ENCODE measurements at places on chromosomes 4 and X.

GRCh38 chr4:6361076-6361784 is 91.6 kb downstream of the WFS1 start:
- no peak for DNase-seq

GRCh38 chr4:41839916-41840854 is 91.7 kb upstream of the PHOX2B start:
- no peak for DNase-seq

GRCh38 chr4:33709247-33709646 is 2535.1 kb downstream of the ARAP2 start:
- DNase-seq, result no peak

DNA sequence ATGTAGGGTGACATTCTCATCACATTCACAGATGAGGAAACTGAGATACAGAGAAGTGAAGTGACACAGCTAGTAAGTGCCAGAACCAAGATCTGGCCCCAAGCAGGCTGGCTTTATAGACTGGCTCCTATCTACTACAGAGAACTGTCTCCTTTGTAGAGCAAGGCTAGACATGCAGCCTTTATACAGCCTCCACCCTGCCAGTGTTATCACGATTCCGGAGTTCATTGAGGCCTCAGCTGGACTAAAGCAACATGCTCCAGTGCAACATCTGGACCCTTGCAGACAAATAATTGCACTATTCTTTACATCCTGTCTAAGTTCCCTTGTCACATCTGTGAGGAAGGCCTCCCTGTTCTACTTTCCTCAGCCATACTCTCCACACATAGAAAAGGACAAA is 58.0 kb upstream of the XIAP start:
- no peak for DNase-seq

- no peak for DNase-seq
Measured at GRCh38 chr4:88725986-88726385, 28.4 kb upstream of the NAP1L5 start.

GRCh38 chr4:142874684-142875083 is 28.6 kb upstream of the INPP4B start:
- no peak for DNase-seq

- DNase-seq, result no peak
Measured at GRCh38 chrX:17697191-17697590, 40.1 kb upstream of the SCML1 start.

- no peak for DNase-seq
Measured at GRCh38 chr4:37219242-37219641, 25.3 kb upstream of the NWD2 start.

DNA sequence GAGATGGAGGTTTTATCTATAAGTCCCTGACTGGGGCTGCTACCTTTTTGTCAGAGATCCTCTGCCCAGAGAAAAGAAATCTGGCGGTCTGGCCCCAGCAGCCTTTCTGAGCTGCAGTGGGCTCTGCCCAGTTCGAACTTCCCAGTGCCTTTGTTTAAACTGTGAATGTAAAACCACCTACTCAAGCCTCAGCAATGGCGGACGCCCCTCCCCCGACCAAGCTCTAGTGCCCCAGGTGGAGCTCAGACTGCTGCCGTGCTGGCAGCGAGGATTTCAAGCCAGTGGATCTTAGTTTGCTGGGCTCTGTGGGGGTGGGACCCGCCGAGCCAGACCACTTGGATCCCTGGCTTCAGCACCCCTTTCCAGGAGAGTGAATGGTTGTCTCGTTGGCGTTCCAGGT is 121.8 kb downstream of the TSPAN5 start:
- DNase-seq, result no peak

- peak; percentile 3 for DNase-seq
Measured at GRCh38 chrX:79270401-79270800, 96.7 kb downstream of the ITM2A start.

DNA sequence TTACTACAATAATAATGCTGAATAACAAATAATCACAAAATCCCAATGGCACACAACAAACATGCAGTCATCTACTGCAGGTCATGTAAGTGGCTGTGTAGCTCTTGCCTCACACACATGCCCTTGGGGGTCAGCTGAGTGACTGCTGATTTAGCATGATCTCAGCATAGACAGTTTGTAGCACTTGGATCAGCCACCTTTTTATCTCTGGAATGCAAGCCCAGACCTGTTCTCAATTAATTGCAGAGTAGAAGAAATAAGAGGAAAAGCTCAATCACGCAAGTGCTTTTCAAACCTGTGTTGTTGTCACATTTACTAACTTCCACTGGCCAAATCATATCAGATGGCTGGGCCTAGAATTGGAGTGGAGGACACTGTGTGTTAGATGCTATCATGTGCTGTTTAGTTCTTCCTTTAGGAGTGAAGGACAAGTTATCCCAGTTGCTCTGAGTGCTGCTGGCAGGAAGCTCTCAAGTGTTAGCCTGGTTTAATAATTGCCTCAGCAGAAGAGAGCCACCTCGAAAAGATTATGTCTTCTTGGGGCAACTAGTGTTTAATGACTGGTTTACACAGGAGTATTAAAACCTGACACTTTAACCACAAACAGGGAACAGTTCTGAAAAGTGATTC is 128.3 kb upstream of the EPHA5 start:
- DNase-seq, result no peak

DNA sequence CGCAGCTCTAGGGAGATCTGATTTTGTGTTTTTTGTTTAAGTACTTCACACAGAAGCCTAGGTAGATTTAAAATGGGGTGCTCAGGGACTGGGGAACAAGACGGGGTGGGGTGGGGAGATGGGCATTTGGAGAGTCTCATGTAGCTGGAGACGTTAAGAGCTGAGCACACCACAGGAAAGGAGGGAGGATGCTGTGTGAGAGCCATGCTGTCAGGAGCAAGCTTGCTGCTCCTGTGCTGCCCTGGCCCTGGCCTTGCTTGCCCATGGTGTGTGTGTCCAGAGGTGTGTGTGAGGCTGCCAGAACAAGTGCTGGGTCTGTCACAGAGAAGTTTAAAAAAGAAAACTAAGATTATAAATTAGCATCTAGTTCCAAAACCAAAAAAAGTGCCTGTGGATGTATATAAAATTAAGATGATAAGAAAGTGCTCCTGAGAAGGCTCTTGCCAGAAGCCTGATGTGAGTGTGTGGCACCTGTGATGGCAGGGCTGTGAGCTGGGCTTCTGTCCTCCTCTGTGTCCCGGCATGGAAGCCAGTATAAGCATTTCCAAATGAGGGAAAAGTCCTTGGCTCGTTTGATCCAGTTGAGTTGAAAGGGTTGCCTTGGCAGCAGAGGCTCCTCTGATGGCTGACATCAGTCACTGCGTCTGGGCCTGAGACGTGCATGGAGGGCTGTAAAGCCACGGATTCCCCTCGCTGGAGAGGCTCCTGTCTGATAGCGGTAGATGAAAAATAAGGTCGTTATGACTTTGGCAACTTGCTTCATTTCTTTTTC is 63.5 kb downstream of the NELFA start:
- DNase-seq, result no peak

DNA sequence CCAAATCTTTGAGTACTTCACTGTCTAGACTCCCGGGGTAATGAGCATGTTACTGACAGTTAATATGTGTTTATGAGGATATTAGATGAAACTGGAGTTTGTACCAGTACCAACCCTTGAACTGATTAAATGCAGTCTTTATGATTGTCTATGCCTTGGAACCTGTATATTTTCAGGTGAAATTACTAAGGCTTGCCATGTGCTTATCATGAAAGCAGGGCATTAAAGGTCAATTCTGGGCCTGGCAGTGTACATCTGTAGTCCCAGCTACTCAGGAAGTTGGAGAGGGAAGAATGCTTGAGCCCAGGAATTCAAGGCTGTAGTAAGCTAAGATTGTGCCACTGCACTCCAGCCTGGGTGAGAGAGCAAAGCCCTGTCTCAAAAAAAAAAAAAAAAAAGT is 27.6 kb downstream of the PHEX start:
- no peak for DNase-seq

DNA sequence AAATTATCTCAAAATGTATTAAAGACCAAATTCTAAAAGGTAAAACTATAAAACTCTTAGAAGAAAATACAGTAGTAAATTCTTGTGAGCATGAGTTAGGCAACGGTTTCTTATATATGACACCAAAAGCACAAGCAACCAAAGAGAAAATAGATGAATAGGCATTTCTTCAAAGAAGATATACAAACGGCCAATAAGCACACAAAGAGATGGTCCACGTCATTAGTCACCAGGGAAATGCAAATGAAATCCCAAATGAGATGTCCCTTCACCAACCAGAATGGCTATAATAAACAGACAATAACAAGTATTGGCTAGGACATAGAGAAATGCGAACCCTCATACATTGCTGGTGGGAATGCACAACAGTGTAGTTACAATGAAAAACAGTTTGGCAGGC is 44.6 kb downstream of the RAB33A start:
- DNase-seq, result no peak

GRCh38 chrX:30875957-30876356 is 13.1 kb downstream of the TAB3 start:
- DNase-seq, result no peak

DNA sequence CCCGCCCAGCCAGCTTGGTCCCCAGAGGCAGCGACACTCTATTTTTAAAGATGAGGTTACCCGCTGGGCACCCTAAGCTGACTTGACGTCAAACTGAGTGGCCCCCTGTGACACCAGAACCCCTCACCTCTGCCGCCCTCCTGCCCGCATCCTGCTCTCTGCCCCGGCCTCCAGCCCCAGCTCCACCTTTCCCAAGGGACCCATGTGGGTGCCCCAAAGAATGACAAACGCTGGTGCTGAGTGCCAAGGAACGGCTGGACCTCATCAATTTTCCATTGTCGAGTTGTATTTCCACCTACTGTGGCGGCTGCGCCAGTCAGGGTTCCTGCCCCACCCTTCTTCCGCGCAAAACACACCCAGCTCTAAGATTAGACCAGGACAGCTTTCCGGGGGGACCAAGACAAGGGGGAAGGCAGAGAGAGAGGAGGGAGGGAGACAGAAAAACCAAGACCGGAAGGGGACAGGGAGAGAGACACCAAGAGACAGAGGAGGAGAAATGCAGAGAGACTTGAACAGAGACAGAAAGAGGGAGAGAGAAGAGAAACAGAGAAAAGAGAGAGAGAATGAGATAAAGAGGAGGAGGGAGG is 2.0 kb downstream of the PRKX start:
- no peak for DNase-seq

DNA sequence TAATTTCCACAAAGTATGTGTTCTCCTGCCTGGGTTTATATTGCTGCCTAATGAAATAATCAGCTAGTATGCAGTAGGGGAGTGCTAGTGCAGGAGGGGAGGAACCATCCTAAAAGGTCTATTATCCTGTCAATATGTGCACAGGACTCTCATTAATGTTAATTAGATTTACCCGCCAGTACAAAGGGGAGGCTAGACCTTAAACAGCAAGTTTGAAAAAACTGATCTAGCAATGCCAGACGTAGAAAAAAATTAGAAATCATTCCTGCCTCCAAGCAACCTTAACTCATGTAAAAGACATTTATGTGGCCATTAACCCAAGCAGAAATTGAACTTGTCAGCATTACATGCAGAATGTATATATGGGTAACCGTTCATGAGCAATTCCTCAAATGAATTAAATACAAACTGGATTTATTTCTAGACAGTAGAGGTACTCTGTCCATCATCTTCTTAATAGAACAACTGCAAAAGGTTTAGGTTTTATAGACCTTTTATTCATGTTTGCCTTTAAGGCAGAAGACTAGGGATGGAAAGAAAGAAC is 294.3 kb upstream of the TENM3 start:
- no peak for DNase-seq

- DNase-seq, result no peak
Measured at GRCh38 chrX:20118065-20118824, 1.5 kb upstream of the MAP7D2 start.

DNA sequence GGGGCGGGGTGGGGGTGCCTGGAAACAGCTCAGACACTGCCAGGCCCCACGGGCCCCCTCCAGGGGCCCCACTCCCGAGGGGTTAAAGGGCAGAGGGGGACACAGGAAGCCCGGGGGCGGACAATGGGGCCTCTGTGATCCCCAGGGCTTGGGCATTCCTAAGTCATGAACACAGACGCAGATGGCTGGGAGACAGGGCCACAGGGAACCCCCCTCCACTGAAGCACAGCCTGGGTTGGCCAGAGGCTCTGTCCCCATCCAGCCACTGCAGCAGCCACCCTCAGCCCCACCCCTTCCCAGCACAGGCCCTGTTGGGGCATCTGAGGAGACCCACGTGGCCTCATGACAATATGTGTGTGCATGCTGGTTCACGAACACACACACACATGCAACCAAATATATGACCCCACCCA is 3.9 kb downstream of the L1CAM start:
- DNase-seq, result peak; percentile 54

DNA sequence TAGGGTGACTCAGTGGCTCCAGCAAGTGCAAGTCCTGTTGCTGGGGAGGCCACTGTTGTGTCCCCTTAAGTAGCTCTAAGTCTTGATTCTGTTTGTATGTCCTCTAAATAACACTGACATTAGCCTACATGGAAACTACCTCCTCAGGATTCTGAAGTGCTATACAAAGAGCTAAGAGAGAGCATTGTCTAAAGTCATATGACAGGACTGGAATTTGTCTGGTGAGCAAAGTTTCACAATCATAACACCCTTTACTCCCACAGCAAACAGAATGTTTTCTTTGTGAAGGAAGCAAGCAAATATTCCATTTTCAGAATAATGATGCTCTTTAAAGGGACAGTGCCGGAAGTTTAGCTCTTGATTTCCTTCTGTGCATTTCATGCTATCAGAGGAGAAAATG is 23.4 kb upstream of the CT47A1 start:
- peak; percentile 3 for DNase-seq

GRCh38 chrX:96692454-96692853 is 7.8 kb downstream of the DIAPH2 start:
- DNase-seq, result no peak

DNA sequence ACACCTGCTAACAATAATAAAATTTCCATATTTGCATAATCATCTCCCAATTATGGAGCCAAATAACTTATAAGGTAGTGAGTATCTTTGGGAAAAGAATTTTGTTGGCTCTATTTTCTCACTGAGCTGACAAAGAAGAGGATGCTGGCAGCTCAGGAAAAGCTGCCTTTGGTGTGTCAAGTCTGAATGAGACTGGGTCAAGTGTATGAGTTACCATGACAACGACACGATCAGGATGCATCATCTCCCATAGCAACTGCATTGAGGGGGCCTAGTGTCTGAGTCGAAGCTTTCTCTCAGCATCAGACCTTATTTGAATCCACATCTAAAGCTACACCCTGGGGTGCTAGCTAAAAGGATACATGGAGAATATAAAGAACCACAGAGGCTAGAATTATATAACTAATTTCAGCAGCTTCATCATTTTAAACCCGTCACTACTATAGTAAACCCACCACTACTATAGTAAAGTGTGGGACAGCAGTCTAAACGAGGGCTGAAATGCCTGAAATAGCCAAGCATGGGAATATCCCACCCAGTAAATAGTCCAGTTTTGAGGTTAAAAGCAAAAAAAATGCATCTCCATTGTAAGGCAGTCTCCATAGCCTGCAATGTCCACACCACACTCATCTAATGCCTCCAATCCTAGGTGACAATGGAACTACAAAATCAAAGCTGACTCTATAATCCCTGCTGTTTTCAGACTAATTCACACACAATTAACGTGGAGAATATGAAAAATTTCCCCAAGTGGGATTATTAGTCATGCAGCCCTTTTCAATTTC is 16.0 kb downstream of the GSPT2 start:
- DNase-seq, result no peak
